ENCODE measurements at places on chromosomes 11 and 22.

DNA sequence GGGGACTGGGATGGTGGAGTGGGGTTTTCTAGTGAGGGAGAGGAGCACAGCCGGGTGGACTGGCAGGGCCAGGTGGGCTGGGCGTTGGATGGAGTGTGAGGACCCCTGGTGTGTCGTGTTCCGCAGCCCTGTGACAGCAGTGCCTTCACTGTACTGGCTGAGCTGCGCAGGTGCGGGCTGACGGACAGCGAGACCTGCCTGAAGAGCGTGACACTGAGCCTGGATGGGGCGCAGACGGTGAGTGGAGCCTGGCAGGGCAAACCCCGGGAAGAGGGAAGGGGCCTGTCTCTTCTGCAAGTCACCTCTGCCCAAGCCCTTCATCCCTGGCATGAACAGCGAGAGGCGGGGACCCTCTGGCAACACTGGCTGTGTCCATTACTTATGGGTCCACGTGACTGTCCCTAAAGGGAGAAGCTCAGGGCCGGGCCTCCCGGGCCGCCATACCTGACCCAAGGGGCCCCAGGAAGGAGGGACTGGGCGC, 10.0 kb downstream of the MUC5AC start:
- no peak for DNase-seq

DNA sequence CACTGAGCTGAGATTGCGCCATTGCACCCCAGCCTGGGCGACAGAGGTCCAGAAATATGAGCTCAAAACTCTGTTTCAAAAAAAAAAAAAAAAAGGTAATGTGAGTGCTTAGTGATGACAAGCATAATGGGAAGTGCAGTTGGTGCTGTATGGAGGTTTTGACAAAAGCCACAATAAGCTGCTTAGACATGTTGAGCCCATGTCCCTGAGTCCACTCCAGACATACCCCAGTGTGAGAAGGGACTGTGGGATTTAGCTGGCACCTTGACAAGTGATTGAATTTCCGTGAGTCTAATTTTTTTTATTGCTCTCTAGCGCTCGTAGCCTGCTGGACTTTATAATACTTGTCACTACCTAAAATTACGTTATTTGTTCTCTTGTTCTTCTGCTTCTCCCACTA, 15.1 kb upstream of the LGR4 start:
- no peak for DNase-seq

DNA sequence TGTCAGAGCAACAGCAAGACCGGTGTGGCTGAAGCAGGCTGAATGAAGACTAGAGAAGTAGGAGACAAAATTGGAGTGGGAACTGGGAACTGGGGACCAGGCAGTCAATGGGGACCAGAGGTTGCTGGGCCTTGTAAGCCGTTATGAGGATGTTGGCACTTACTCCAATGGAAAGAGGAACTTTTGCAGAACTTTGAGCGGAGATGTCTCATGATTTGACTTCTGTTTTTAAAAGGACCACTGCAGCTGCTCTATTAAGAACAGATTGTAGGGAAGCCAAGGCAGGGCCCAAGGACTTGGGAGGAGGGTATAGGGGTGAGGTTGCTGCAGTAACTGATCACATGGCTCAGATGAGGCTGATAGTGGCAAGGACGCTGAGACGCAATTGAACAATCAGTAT, 34.2 kb downstream of the IL18 start:
- no peak for DNase-seq

DNA sequence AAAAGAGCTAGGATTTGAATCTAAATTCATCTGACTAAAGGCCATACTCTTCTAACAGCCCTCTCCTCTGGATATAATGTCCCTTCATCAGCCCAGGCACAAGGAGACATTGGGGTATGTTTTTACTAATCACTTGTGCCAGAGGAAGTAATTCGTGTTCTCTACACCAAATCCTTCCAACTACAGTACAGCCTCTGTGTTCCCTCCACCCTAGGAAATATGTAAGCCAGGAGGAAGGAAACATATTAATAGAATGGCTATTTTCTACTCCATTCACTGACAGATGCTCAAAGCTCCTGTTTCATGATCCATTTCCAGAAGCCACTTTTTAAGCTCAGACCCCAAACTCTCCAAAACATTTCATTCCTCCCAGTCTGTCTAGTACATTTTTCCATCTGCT, 12.0 kb upstream of the UBQLNL start:
- no peak for DNase-seq

DNA sequence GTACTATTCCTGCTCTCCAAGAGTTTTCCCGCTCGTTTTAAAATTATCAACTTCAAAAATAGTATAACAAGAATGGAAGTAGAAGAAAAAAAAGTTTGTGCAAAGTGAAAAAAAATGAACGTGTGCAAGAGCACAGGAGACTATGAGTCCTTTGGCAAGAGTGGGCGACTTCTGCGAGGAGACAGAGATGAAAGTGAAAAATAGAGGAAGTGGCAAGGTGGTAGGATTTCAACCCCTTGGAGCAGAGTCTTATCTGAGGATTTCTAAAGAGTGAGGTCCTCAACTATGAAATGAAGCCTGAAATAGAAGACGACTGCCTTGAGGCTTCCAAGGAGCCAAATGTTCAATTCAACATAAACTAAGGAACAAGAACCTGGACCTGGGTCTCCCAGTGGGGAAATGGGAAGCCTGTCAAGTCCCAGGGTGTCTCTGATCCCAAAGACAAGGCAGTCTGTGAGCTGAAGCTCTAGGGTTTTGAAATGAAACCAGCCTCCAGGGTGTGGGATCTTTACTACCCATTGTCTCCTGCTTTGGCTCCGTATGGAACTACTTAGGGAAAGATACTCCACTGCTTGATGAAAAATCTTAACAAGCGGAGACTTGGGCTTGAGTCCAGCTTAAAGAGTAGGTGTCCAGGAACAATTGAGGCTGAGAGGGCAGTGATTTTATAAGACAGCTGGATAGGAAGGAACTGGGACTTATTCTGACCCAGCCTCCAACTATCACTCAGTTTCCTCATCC, 4.8 kb downstream of the P4HA3 start:
- DNase-seq = no peak

DNA sequence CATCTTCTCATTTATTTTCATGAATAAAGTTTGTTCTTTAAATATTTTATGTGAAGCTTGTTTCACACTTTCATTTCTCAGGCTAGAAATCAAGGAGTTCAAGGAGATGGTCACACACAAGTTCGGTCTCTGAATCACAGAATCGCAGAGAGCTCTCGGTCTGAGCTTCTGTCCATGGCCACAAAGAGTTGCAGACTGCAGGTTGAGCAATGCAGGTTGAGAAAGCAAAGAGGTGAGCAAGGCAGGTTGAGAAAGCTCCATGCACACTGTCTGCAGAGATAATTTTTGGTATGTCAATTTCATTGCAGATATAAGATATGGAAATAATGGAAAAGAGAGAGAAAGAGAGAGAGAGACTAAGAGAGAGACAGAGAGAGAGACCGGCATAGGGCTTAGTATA, 32.9 kb upstream of the VWA5A start:
- DNase-seq = no peak

GRCh38 chr11:69578167-69578566, 62.8 kb upstream of the CCND1 start:
- no peak for DNase-seq

- no peak for DNase-seq
These were observed 1017.0 kb upstream of the TENM4 start for GRCh38 chr11:80457823-80458222.
